IMR-90 (cell line): ENCODE measurements at places on chromosomes 2 and 18. TPM values are rescaled to one million over a fixed set of nuclear protein-coding genes. Genes with fewer than 3 reads are reported as not detected.

SPEG gene
- 6.8 and 7.8 TPM in 2 replicates for total RNA-seq

TNFAIP6 gene
- total RNA-seq = 2.2 and 2.9 TPM in 2 replicates

KLHL41 gene
- 0.18 and 0.28 TPM in 2 replicates for total RNA-seq

ALPG gene
- not detected in 2 replicates for total RNA-seq

VAMP8 gene
- 0.83 and 0.90 TPM in 2 replicates for total RNA-seq

CCDC141 gene
- total RNA-seq = under 0.01 TPM in 1 of 2 replicates, not detected in the other

ABCG5 gene
- not detected in 2 replicates for total RNA-seq

ABCG8 gene
- not detected in 2 replicates for total RNA-seq

TMEFF2 gene
- total RNA-seq = 1.3 and 1.4 TPM in 2 replicates

COL6A3 gene
- total RNA-seq = 1,501 and 1,855 TPM in 2 replicates

SPATA3 gene
- not detected in 2 replicates for total RNA-seq

CNTNAP5 gene
- total RNA-seq = not detected in 2 replicates

GPAT2 gene
- 0.28 and 0.36 TPM in 2 replicates for total RNA-seq

GREB1 gene
- not detected in 2 replicates for total RNA-seq

HSBP1L1 gene
- 7.8 and 8.6 TPM in 2 replicates for total RNA-seq

MOB4 gene
- 34.8 and 69.4 TPM in 2 replicates for total RNA-seq

UGT1A10 gene
- not detected in 2 replicates for total RNA-seq
